NK-92 treated with Interleukin-12 subunit alpha and Interleukin-12 subunit beta, amount 100 ng/mL, for 24 hours (cell line): ENCODE measurements at places on chromosomes 2 and 18.
A peak's percentile ranks its signal among the peaks of the same experiment; 100 is the strongest.

- peak; percentile 84 for DNase-seq
Measured at GRCh38 chr2:207423886-207424285, 105.9 kb upstream of the CREB1 start.

DNA sequence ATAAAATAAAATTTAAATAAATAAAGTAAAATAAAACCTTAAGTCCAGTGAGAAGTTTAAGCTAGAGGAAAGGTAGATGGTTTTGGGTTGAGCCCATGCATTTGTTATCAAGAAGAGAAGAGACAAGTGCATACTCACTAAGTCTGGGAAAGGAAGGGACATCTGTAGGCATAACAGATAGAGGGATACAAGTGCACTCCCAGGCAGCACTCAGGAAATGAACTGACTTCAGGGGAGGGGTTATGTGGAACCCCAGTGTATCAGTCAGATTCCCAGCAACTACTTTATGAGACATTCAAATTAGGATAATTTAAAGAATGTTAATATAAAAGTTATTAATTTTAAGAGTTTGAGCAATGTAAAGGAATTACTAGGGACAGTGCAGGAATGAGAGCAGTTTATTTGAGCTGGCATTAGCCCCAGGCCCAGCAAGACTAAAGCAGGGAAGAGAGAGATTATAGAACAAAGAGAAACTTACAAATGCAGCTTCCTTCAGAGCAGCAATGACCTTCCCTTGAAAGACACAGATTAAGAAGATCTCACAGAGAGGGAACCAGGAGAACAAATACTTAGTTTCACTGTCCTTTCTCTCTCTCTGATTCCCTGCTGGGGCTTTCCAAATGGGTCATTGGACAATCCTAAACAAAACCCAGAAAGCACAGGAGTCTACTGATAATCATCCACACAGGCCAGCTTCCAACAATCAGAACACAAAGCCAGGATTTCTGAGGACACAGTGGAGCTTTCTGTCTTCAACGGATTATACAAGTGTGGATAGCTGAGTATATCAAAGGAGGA is 109.7 kb downstream of the ERBB4 start:
- DNase-seq: no peak

DNA sequence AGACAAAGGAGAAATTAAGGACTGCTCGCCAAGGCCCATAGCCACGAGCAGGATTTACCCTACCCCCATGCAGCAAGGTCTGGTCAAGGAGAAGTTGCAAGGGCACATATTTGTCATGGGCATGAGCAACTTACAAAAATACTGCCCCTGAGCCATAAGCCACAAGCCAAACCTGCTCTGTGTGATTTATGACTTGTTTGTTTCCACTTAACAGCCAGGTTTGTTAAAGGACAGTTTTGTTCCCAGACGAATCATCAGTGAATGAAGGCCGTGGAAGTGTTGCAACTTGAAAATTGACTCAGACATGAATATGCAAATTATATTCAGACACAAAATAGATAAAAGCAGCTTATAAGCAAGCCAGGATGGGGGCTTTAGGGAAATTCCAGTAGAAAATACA is 31.3 kb upstream of the EVA1A start:
- no peak for DNase-seq

GRCh38 chr2:160287476-160287875 is 87.4 kb upstream of the ITGB6 start:
- no peak for DNase-seq

GRCh38 chr2:241801611-241802420 is 7.2 kb upstream of the NEU4 start:
- no peak for DNase-seq

DNA sequence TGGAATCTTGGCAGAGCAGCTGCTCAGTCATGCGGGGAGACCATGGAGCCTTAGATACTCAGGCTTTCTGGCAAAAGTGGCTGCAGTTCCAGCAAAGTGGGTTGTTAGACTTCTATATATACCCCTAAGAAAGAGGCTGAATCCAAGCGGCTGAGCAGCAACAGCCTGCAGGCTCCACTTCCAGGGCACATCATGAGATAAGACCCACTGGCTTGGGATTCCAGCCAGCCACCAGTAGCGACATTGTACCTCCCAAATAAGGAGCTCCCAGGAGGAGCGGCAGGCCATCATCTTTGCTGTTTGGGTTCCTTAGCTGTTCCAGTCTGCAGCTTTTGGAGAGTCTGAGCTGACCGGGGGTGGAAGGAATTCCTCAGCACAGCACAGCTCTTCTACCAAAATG is 150.3 kb upstream of the ST6GAL2 start:
- no peak for DNase-seq

DNA sequence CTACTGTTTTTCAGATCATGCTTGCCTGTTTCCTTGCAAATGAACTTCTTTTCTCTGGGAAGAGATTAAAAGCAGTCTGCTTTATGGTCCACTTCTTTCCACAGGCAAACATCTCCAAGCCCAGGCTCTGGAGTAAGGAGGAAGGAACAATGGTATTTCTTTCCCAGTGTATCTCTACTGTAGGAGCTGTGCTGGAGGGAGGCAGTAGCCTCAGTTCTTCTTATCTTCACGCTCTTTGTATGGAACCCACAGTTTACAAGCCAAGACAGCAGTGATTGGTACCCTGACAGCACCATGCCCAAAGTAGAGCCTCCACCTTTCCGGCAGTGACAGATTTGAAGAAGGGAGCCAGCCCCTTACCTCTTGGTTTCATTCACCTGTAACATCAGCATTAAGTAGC is 35.2 kb downstream of the SPOPL start:
- no peak for DNase-seq

- no peak for DNase-seq
Measured at GRCh38 chr2:59530258-59530657, 1023.2 kb downstream of the BCL11A start.

DNA sequence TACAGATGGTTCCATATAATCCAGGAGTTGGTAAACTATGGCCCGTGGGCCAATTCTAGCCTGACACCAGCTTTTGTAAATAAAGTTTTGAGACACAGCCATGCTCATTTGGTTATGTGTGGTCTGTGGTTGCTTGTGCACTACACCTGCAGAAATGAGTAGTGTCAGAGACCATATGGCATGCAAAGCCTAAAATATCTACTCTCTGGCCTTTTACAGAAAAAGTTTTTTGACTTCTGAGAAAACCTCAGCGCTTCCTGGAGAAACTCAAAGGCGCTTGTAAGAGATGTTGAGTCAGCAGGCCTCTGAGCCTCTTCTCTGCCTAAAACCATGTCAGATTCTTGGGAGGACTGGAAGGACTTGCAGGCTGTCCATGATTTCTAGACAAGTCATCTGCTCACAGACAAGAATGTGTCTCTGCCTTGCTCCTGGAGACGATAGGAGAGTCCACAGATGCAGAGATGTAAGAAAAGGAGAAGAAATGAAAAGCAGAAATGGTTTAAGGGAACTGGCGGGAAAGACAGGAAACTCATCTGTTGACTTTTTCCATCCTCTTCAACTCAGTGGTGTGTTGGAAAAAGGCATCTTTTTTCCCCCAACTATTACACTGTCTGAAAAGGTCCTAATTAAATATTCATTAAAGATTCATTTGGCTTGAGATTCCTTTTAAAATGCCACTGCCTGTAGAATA is 5.2 kb downstream of the TTC39C start:
- DNase-seq: peak; percentile 35

- no peak for DNase-seq
Measured at GRCh38 chr18:76928179-76928868, 106.0 kb downstream of the ZNF236 start.

GRCh38 chr2:227473806-227474205 is 1.9 kb downstream of the AGFG1 start:
- no peak for DNase-seq

- DNase-seq: no peak
Measured at GRCh38 chr18:24627644-24628315, 167.3 kb downstream of the HRH4 start.

DNA sequence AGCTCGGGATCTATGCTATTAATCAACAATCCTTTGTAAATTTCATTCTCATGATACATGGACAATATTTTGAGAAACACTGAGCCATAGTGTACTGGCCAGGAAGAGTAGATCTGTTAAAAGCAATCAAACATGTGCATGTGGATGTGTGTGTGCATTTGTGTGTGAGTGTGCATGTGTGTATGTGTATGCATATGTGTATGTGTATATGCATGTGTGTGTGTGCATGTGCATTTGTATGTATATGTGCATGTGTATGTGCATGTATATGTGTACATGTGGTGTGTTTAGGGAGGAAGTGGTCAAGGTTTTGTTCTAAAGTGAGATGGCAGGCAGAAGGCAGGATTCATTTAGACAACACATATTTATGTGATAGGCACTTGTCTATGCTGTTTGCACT is 623.8 kb downstream of the ADCYAP1 start:
- DNase-seq: no peak

- no peak for DNase-seq
Measured at GRCh38 chr2:235851828-235852525, 316.2 kb downstream of the GBX2 start.

- no peak for DNase-seq
Measured at GRCh38 chr2:101692041-101692440, 5.5 kb upstream of the MAP4K4 start.

DNA sequence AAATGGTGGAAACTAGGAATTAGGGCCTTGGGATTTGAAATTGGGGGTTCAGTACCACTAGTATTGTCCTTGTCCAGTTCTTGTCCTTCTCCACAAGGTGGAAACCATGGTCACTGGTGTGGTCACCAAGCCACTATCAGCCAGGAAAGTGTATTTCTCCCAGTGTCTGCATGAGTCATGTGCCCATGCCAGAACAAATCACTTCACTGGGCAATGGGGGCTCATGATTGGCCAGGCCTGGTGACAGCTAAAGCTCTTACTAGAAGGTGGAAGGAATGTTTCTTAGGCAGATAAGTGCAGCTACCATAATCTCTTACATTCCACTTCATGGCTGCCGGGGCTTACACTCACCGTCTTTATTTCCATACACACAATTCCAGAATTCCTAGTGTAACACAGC is 124.8 kb upstream of the TACR1 start:
- DNase-seq: no peak

DNA sequence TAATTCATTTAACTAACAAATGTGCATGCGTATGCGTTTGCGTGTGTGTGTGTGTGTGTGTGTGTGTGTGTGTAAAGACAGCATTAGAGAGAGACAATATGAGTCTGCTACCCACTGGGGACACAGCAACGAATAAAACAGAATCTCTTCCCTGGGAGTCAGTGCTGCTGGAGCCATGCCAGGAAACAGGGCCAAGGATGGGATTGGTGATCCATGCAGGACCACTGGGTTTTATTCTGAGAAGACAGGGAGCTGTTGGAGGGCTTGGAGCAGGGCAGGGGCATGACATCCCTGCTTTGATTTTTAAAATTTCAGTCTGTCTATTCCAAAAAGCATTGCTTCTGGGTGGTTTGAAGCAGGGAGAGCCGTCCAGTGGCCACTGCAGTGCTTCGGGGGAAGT is 62.9 kb downstream of the PDCL3 start:
- no peak for DNase-seq

DNA sequence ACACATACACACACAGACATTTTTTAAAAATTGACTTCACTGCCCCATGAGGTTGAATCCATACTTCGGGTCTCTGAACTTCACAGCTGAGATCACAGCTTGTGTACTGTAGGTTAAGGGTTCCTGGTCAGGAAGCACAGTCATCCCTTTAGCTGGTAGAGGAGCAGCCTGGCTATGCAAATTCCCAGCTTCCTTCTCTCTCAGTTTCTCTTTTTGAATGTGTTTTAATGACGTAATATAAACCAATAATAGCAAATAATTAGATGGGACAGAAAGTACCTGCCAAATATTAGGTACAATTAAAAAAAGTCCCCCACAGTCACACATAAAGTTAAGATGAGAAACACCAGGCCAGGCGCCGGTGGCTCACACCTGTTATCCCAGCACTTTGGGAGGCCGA is 178.7 kb downstream of the ZNF385B start:
- no peak for DNase-seq

DNA sequence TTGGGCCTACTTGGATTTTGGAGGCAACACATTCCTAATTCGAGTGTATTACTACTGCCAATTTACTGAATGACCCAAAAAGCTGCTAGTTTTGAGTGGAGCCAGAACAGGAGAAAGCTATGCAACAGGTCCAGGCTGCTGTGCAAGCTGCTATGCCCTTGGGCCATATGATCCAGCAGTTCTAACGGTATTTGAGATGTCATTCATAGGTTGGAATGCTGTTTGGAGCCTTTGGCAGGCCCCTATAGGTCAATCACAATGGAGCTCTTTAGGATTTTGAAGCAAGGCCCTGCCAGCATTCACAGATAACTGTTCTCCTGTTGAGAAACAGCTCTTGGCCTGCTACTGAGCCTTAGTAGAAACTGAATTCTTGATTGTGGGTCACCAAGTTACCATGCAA is 368.7 kb downstream of the CDH19 start:
- DNase-seq: no peak

- no peak for DNase-seq
Measured at GRCh38 chr2:45823723-45824206, 172.3 kb downstream of the PRKCE start.
